ENCODE measurements at places on chromosomes 13 and 19.

- DNase-seq = no peak
Measured at GRCh38 chr19:19477705-19478383, 37.5 kb downstream of the TSSK6 start.

- peak; percentile 55 for DNase-seq
Measured at GRCh38 chr19:7799640-7800355, 30.2 kb upstream of the EVI5L start.

DNA sequence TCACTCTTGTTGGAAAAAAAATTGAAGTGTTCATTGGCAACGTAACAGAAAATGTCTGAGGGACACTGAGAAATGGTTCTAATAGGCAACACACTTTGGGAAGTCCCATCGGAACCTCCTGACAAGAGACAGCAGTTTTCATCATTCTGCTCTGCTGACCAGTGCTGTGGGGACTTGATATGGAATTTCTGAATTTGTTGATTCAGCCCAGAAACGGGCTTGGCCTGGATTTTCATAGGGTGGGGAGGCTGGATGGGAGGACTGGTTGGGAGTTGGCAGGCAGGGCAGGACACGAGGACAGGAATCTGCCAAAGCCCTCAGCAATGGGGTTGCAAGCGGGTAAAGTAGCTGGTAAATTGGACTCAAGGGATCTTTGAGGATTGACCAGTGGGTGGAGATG, 96.5 kb downstream of the DCT start:
- DNase-seq = no peak

- no peak for DNase-seq
Measured at GRCh38 chr13:80695841-80696240, 354.9 kb upstream of the SPRY2 start.

DNA sequence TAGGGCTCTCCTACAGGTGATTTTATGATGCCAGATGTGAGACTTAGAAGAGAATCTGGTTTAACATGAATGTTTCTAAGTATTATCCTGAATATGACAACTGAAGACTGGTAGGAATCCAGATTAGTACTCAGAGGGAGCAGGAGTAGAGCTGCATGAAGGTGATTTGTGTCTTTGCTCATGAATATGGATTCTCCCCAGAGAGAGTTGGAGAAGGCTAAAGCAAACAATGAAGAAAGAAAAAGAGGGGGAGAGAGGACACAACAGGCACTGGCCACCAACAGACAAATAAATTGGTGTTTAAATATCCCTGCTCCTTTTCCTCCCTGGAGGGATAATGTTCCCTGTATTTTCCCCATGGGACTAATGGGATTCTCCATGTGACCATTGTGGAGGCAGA, 427.0 kb upstream of the KLF12 start:
- no peak for DNase-seq

GRCh38 chr19:7912697-7913564, 1.7 kb upstream of the TGFBR3L start:
- DNase-seq = no peak

DNA sequence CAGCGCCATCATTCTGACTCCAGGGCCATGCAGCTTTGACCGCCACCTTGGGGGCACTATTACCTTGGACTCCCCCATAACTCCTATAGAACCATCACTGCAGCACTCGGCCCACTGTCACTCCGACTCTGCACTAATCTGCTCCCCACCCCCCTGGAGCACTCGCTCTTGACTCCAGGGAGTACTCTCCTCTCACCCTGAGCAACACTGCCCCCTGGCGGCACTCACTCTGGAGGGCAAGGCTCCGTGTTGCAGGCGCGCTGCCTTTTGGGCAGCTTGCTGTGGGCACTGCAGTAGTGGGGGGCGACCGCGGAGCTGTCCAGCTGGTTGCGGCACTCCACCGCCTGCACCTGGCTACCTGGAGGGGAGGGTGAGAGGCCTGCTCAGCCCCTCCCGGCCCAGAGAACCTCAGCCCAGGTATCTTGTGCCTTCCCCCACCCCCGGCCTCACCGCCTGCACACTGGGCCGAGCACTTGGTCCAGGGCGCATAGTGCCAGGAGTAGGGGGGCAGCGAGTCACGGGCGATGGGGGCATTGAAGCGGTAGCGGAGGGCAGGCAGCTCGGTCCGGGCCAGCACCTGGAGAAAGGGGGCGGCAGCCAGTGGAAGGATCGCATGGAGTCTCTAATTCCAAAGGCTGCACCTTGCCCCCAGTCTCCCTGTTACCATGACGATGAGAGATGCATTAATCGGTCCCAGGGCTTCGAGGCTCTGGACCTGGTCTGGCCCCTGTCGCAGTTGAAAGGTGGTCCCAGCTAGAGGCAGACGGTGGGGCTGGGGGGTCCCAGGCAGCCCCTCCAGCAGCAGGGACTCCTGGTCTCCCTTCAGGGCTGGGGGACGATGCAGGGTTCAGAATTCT, 8.9 kb upstream of the MYO1F start:
- DNase-seq = peak; percentile 31

DNA sequence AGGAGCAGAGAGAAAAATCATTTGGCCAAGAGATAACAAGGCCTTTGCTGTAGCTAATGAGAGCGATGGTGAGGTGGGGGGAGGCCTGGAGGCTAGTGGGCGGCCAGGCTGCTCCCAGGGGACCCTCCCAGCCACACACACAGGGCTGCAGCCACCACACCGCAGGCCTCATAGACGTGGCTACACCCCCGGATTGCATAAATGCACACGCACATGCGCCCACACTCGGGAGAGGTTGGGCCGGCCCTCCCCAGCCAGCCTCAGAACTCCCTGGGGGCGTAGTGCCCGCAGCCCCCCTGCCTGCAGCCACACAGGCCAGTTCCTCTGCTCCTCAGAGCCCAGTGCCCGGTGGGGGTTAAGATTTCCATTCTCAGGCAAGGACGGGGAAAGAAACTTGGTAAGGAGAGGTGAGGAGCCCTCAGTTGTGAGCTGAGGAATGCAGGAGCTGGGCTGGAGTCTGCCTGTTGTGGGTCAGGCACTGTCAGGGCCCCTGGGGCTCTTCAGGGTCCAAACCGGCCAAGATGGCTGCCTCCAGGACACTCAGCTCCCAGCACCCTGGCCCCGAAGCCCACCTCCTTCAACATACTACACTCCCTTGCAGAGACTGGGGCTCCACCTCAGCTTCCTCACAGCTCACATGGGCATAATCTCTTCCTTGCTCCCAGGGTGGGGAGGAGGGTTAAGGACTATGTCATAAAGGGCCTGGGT, 8.0 kb downstream of the PTH2 start:
- no peak for DNase-seq

DNA sequence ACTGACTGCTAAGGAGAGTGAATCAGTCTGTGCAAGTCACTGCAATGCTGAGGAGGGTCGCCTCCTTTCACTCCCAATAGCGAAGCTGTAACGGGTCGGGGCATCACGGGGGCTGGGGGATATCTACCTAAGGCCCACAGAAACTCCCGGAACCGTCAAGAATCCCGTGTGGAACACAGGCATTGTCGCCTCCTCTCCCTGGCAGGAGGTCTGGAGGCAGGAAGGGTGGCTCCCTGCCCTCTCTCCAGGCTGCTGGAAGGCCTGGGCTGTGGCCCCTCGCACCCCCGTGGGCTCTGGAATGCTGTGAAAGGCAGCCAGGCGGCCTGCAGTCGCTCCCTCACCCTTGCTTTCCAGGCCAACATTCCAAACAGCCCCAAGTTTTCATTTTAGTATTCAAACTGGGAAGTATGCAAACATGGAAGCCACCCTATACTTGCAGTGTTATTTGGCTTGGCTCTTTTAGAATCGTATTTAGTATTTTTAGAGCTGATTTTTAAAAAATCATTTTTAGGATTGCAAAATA, 109.4 kb downstream of the CRYL1 start:
- no peak for DNase-seq

DNA sequence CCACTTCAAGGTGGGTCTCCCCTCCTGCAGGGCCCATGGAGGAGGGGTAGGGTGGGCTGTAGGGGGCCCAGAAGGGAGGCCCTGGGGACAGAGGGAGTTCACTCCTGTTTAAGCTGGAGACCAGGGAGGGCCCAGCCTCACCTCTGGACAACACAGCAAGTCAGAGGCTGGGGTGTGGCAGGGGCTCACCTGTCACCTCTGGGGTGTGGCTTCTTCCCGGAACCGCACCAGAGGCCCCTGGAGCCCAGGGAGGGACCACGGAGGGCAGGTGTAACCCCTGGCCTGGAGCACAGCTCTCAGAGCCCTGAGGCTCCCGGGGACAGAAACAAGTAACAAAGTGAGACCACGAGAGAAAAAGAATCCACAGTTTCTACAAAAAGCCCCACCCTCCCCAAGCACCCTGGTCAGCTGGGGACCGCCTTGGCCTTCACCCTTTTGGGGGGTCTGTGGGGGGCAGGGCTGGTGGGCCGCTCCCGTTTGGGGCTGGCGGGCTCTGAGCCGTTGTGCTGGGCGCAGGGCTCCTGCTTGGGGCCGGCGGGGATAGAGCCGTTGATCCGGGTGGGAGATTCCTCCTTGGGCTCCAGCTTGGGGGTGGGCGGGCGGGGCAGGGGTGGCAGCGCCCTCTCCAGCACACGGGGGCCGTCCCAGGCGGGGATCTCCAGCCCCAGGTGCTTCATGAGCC, 8.0 kb downstream of the SIRT6 start:
- no peak for DNase-seq

DNA sequence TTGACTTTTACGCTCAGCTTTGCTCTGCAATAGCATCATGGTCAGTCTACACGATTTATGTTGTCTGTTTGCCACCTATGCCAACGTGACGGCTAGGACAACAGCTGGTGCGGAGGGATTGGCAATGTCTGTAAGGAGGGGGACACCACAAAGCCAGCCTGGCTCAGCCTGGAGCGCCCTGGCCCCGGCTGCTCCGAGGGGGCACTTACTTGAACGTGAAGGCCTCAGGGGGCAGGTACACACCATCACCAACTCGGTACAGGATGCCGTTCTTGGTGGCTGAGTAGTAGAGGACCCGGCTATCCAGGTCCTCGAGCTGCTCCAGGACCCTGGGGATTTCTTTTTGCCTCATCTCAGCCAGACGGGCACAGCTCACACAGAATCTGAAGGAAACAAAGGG, 26.4 kb upstream of the EIF3G start:
- no peak for DNase-seq

GRCh38 chr13:53241891-53242348, 213.3 kb downstream of the OLFM4 start:
- DNase-seq = no peak

- no peak for DNase-seq
Measured at GRCh38 chr19:45908956-45909355, 5.6 kb downstream of the NANOS2 start.

- DNase-seq = no peak
Measured at GRCh38 chr13:33606692-33607091, 211.3 kb upstream of the RFC3 start.

GRCh38 chr13:28306325-28306724, 168.0 kb downstream of the PAN3 start:
- DNase-seq = no peak

- no peak for DNase-seq
Measured at GRCh38 chr13:111404746-111405145, 84.3 kb downstream of the TEX29 start.

GRCh38 chr13:66974174-66974573, 256.0 kb downstream of the PCDH9 start:
- peak; percentile 4 for DNase-seq
